PC-9 (cell line): ENCODE measurements at places on chromosomes 11 and 22. TPM values are rescaled to one million over a fixed set of nuclear protein-coding genes. Genes with fewer than 3 reads are reported as not detected.

DNA sequence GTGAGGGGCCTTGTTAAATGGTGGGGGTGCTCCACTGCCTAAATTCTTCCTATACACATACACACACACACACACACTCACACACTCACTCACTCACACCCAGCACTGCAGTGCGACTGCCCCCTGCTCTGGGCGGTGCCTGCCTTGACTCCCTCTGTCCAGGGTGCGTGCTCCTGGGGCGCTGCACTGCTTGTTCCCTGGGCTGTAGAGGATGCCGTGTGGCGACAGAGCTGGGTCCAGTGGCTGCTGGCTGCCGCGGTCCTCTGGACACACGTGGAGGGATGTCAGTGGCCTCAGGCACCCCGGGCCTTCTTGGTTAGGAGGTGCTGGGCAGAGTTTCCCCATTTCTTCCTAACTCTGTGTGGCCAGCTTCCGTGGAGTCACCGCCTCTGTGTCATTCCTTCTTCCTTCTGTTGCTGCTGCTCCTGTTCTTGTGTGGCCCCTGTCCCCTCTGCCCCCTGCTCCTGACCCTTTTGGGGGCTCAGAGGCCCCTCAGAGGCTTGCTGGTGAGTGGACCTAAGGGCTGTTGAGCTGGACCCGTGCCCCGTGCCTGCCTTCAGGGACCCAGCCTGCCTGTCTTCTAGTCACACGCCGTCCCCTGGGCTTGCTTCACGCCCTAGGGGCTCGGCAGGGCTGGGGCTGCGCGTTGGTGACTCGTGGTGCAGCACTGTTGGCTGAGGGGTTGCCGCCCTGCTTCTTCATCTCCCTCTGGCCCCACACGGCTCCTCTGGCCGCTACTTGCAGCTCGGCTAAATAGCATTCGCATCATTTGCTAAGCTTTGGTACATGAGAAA lies 147.0 kb downstream of the TBC1D22A start:
- no peak for DNase-seq

The KLHDC7B gene
- 0.72 and 4.7 TPM in 2 replicates for total RNA-seq

DNA sequence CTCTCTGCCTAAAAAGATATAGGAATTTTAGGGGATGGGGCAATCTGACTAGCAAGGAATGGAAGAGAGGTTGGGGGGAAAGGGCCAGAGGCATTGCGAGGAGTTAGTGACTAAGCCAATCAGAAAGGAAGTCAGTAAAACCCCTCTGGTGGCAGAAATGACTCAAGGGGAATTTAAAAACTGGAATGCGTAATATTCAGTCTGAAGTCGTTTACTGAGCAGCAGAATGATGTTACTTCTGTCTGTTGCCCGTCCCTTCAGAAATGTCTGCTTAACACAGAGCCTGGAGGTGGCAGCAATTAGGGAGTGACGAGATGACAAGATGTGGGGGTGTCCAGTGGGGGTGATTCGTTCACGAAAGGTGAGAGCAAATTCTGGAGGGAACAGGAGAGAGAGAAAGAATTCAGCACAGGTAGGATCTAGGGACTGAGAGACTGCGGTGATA lies 107.7 kb upstream of the CLMP start:
- DNase-seq = no peak

DNA sequence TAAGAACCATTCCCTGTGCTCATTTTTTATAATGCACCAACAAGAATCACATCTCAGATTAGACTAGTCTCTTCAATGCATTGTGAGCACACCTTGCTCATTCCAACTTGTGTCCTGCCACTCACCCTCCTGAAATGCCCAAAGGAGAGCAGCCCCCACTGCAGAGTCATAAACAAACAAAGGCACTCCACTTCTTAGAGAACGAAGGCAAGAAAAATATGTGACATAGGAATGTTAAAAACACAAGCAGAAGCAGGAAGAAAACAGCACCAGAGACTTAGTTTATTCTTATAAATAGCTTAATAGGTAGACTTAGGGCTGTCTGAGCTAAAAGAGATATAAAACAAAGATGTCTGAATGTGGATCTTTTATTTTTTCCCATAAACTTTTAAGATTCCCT lies 57.2 kb downstream of the GUCY1A2 start:
- DNase-seq = no peak

The LMNTD2 gene
- 12.8 and 16.3 TPM in 2 replicates for total RNA-seq
